Glutamatergic neuron (in vitro differentiated cells): ENCODE measurements at places on chromosomes 2 and 18.

DNA sequence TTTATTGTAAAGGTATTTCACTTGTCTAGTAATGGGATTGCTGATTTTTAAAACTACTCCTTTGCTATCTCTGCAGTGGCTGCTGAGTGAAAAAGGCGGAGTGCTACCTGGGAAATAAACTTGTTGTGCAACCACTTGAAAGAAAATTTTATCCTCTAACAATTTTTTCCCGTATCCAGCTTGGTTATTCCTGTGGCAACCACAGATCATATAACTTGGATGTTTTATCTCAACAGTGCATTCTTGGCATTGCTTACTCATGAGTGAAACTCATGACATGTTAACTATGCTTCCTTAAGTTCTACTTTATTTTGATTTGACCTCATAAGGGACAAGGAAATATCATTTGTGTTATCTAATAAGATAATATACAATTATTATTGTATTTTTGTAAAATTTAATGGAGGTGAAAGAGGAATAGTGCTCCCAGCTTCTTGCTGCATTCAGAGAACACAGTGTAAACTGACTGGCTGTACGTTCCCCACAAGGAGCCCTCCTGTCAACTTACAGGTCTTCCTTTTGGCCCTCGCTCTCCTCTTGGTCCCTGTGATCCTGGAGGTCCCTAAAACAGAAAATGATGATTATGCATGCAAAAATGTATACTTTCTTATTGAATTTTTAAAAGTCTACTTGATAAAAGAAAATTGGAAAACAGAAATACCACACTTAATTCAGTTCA, 82.7 kb downstream of the COL5A2 start:
- H3K27me3 ChIP-seq, result no peaks in the 10 kb centered on the region
- H3K36me3 ChIP-seq, result no peaks in the 10 kb centered on the region
- no peaks in the 10 kb centered on the region for H3K4me1 ChIP-seq
- H3K27ac ChIP-seq, result no peak overlapping the region

DNA sequence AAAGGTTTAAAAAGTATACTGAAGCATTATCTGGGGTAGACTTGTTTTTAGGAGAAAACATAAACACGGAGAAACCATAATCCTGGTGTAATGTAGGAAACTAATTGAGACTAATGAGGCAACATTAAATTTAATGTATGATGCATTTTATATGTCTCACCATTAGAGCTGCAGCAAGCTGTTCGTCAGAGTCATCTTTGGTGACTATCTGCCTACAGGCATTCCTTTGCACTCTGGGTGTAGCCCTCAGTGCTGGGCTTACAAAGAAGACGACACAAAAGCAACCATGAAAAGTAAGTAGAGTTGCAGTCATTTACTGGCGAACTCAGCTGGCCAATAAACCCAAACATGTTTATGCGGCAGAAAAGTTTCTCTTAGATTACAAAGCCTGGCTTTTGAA, 415.3 kb upstream of the ZEB2 start:
- no peak overlapping the region for H3K4me3 ChIP-seq
- H3K27me3 ChIP-seq, result no peaks in the 10 kb centered on the region
- H3K27ac ChIP-seq, result no peak overlapping the region
- no peaks in the 10 kb centered on the region for H3K36me3 ChIP-seq
- H3K4me1 ChIP-seq, result peaks cover 12% of the 10 kb centered on the region

GRCh38 chr2:31012406-31012805, 125.8 kb downstream of the GALNT14 start:
- no peak overlapping the region for H3K27ac ChIP-seq
- H3K4me3 ChIP-seq, result no peak overlapping the region
- H3K4me1 ChIP-seq, result peaks cover 13% of the 10 kb centered on the region
- H3K27me3 ChIP-seq, result peaks cover 3% of the 10 kb centered on the region

DNA sequence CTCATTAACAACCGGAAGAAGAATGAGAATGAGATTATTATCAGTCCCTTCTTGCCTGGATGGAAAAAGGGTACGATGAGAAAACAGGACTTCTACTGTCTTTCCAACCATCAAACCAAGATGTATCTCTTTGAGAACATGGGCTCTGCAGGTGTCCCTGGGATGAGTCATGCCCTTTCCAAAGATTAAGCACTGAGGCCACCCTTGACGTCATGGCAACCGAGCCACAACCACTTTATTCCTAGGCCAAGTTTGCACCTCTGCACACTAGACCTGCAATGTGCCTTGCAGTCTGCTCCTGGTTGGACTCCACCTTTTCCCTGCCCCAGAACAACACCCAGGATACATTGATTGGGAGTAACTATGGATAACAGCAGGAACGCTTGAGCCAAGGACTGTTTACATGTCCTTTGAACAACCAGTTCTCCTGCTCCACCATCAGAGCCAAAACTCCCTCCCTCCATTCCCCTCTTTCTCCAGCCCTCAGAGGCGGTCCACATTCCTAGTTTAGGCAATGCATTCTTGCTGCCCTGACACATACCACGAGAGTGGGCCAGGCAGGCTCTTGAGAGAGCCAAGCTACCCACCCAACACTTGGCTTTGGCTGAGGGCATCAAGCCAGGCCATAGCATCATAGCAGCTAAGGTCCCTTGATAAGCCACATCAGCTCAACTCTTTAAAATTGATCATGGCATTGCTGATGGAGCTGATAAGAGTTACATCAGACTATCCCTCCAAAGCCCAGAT, 310.7 kb downstream of the TNS1 start:
- H3K27ac ChIP-seq, result no peak overlapping the region
- no peaks in the 10 kb centered on the region for H3K27me3 ChIP-seq
- H3K4me1 ChIP-seq, result no peaks in the 10 kb centered on the region
- H3K4me3 ChIP-seq, result no peak overlapping the region
- no peak for DNase-seq

GRCh38 chr18:40949114-40949950, 1005.7 kb upstream of the PIK3C3 start:
- H3K27ac ChIP-seq, result peak overlapping the region; percentile 45
- no peaks in the 10 kb centered on the region for H3K36me3 ChIP-seq
- no peak overlapping the region for H3K4me3 ChIP-seq
- H3K27me3 ChIP-seq, result no peaks in the 10 kb centered on the region

- H3K27ac ChIP-seq, result no peak overlapping the region
- no peak overlapping the region for H3K4me3 ChIP-seq
- H3K4me1 ChIP-seq, result no peaks in the 10 kb centered on the region
- H3K36me3 ChIP-seq, result no peaks in the 10 kb centered on the region
- no peak for DNase-seq
- no peaks in the 10 kb centered on the region for H3K27me3 ChIP-seq
These were observed 14.8 kb upstream of the ARL5A start for GRCh38 chr2:151842830-151843690.

DNA sequence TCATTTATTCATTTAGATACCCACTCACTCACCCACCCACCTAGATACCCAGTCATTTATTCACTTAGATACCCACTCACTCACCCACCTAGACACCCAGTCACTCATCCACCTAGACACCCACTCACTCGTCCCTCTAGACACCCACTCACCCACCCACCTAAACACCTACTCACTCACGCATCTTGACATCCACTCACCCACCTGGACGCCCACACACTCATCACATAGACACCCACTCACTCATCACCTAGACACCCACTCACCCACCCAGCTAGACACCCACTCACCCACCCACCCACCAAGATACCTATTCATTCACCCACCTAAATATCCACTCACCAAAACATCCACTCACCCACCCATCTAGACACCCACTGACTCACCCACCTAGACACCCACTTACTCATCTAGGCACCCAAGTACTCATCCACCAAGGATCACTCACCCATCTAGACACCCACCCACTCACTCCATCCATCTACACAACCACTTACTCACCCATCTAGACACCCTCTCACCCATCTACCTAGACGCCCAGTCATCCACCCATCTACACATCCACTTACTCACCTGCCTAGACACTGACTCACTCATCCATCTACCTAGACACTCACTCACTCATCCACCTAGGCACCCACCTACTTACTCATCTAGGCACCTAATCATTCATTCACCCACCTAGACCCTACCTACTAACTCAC, 723.7 kb upstream of the RAB6C start:
- no peak for DNase-seq
- H3K36me3 ChIP-seq, result peaks cover 14% of the 10 kb centered on the region
- H3K27me3 ChIP-seq, result no peaks in the 10 kb centered on the region

GRCh38 chr2:228039752-228040534, 141.5 kb downstream of the SPHKAP start:
- H3K27me3 ChIP-seq, result peaks cover 3% of the 10 kb centered on the region
- H3K4me3 ChIP-seq, result no peak overlapping the region
- DNase-seq, result no peak
- H3K27ac ChIP-seq, result peak overlapping the region; percentile 88
- H3K4me1 ChIP-seq, result peaks cover 12% of the 10 kb centered on the region
- H3K36me3 ChIP-seq, result no peaks in the 10 kb centered on the region

DNA sequence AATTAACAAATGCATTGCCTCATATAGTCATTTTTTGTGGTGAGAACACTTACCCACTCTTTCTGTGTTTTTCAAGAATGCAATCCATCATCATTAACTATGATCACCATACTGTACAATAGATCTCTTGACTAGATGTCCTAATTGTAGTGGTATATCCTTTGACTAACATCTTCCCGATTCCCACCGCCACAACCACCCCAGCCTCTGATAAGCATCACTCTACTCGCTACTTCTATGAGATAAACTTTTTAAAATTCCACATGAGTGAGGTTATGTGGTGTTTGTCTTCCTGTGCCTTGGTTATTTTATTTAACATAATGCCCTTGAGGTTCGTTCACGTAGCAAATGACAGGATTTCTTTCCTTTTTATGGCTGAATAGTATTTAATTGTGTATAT, 6.6 kb downstream of the VWA3B start:
- no peak overlapping the region for H3K27ac ChIP-seq
- H3K27me3 ChIP-seq, result peaks cover 2% of the 10 kb centered on the region
- no peak for DNase-seq
- H3K36me3 ChIP-seq, result peaks cover 8% of the 10 kb centered on the region

DNA sequence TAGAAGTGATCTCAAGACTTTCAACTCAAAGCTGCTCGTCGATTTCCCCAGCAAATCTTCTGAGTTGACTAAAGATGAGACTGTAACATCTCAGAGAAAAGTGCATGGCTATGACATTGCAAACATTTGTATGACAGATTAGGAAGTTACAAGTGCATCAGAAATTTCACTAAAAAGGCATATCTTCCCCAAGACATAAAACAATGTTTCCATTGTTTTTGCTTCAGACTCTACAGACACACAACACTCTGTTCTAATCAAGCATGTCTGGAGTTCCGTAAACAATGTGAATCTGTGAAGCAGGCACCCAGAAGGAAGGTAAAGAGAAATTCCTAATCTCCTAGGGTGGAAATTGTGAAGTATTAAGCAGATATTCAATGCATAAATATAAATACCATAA, 144.6 kb upstream of the LYPD1 start:
- peaks cover 3% of the 10 kb centered on the region for H3K27me3 ChIP-seq
- H3K36me3 ChIP-seq, result peaks cover 6% of the 10 kb centered on the region
- no peak overlapping the region for H3K27ac ChIP-seq
- DNase-seq, result no peak
- H3K4me3 ChIP-seq, result no peak overlapping the region

- H3K27me3 ChIP-seq, result peaks cover 1% of the 10 kb centered on the region
- peaks cover 2% of the 10 kb centered on the region for H3K4me1 ChIP-seq
- no peak overlapping the region for H3K4me3 ChIP-seq
- H3K27ac ChIP-seq, result no peak overlapping the region
- no peak for DNase-seq
- no peaks in the 10 kb centered on the region for H3K36me3 ChIP-seq
These were observed 173.3 kb upstream of the PIEZO2 start for GRCh38 chr18:11322716-11323115.

GRCh38 chr2:51553476-51553875, 521.5 kb upstream of the NRXN1 start:
- H3K4me3 ChIP-seq, result no peak overlapping the region
- peaks cover 2% of the 10 kb centered on the region for H3K27me3 ChIP-seq
- H3K27ac ChIP-seq, result no peak overlapping the region
- H3K4me1 ChIP-seq, result no peaks in the 10 kb centered on the region
- DNase-seq, result no peak

DNA sequence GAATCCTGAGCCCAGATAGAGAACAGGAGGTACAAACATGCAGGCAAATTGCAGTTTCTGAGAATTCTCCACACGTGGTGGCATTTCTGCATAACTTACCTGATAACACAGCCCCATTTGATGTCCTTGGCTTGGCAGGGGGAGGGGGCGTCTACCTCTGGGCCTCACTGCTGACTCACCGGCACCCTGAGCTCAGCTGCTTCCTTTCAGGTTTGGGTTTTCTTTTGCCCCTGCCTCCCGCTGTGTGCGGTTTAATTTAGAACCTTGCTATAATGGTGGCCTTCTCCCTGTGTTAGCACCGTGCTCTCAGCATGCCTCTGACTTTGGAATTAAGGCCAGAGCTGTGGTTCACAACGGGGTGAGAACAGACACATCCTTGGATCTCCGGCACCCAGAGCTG, 4.4 kb downstream of the CTIF start:
- no peak for DNase-seq
- no peak overlapping the region for H3K27ac ChIP-seq
- peak overlapping the region; percentile 34 for H3K4me3 ChIP-seq
- no peaks in the 10 kb centered on the region for H3K36me3 ChIP-seq
- peaks cover 62% of the 10 kb centered on the region for H3K4me1 ChIP-seq

- peak overlapping the region; percentile 40 for H3K4me3 ChIP-seq
- H3K27ac ChIP-seq, result peak overlapping the region; percentile 87
- no peak for DNase-seq
- H3K4me1 ChIP-seq, result peaks cover 60% of the 10 kb centered on the region
These were observed 148.7 kb downstream of the AGAP1 start for GRCh38 chr2:235642446-235643098.

DNA sequence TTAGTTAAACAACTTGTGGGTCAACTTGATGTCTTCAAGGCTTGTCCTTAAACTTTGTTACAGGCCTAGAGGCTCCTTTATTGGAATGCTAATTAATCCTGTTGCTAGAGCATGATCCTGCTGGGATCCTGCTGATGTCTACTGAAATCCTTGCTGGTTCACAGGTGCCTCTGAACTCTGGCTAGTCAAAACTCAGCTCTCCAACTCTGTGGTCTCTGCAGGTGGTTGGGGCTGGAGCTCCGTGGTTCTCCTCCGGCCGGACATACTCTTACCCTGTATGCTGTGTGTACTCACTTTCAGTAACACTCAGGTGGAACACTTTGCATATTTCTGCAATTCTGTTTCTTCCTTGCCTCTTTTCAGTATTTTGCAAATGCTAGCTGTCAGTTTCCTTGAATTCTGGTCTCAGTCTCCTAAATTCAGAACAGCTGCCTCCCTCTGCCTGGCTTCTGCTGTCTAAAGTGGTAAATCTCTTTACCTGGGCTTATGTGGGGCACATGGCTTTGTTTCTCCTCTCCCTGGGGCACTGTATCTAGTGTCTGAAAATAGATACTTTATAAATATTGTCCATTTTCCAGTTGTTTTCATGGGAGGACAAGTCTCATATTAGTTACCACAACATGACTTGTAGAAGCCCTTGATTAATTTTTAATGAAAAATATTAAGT, 113.0 kb downstream of the ATP9B start:
- peaks cover 2% of the 10 kb centered on the region for H3K27me3 ChIP-seq
- peak overlapping the region; percentile 11 for H3K27ac ChIP-seq
- no peak for DNase-seq
- no peak overlapping the region for H3K4me3 ChIP-seq
- peaks cover 4% of the 10 kb centered on the region for H3K4me1 ChIP-seq
